ENCODE measurements at places on chromosomes 12 and 14.
A peak's percentile ranks its signal among the peaks of the same experiment; 100 is the strongest.

GRCh38 chr14:57870686-57871457 lies 5.0 kb upstream of the SLC35F4 start:
- DNase-seq, result no peak

GRCh38 chr12:21773806-21774205 lies 700 bp downstream of the KCNJ8 start:
- peak; percentile 32 for DNase-seq

GRCh38 chr12:109558374-109559199 lies 14.7 kb downstream of the MMAB start:
- DNase-seq, result no peak

- DNase-seq, result peak; percentile 92
Measured at GRCh38 chr12:57127726-57128518, at the start of gene LRP1. LRP1 (plus strand) TSS chr12:57128483; CDS start chr12:57128965, 482 bp downstream.

DNA sequence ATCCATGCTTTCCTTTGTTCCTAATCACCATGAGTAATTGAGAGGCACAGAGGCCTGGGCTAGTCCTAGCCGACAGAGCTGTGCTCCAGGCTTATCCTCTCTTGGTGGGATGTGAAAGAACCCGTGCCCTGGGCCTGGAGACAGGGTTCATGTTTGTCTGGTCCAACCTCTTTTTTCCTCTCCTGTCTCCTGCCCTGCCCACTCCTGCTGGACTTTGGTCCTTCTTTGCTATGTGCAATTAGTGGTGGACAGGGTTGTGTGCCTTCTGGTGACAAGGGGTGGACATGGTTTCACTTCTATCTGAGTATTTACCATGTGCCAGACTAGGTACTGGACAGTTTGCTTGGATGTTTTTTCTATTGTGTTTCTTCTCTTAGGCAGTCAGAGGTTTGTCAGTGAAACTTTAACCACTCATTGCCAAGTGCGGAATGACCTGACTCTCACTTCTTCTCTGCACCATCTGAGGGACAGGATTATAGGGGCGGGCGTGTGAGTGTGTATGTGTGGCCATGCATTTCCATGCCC lies 126.1 kb downstream of the SMOC1 start:
- no peak for DNase-seq

- peak; percentile 82 for DNase-seq
Measured at GRCh38 chr12:42130672-42131402, 13.8 kb downstream of the GXYLT1 start.

- no peak for DNase-seq
Measured at GRCh38 chr12:12599750-12600643, 11.7 kb upstream of the CREBL2 start.

DNA sequence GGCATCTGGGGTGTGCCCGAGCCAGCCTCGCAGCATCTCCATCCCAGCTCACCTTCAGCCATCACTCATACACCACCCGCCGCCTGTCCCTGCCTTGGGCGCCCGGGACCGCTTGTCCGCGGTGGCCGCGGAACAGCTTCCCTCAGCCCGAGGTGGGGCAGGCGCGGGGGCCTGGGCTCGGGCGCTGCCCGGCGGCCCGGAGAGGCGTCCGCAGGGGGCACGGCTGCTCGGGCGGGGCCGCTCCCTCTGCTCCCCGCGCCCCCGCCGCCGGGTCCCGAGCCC lies 430 bp downstream of the SLC41A2 start:
- no peak for DNase-seq

- no peak for DNase-seq
Measured at GRCh38 chr12:131340616-131341210, 370.2 kb upstream of the SFSWAP start.

- DNase-seq, result peak; percentile 32
Measured at GRCh38 chr14:22739423-22739822, 27.1 kb upstream of the OXA1L start.

- peak; percentile 41 for DNase-seq
Measured at GRCh38 chr12:64611341-64612284, 1.3 kb downstream of the RASSF3 start.

DNA sequence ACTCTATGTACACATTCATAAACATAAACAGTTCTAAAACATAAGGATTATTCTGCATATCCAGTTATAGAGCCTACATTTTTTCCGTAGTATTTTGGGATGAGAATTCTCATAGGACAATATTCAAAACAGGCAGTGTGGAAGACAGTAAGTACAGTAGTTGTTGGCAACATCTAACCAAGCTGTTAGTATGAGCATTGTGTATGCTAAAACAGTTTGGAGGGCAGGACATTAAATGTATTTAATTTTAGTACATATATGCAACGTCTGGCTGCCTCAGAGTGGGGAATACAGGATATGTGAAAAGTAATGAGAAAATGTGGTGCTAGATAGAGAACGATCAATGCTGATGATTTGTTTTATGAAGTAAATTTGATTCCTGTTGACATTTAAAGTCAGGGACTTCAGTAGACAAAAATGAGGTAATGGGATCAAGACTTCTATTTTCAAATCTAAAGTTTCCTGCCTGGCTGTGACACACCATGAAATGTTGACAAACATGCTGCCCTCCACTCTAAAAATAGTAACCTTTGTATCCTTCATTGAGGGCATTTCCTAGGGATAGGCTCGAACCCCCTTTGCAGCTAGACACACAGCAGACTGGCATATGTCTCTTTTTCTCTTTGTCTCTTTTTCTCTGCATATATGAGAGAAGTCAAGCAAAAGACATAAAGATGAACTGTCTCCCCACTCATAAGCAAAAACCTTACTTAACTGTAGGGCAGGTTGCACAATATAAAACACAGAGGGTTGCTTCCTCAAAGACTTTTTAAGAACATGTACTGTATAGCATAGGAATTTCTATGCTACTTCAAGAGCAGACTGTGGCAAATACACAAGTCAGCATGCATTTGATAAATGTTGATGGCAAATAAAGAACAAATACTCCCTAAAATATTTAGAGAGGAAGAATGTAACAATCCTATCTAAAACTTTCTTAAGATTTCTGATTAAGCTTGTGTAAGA lies 75.5 kb upstream of the GTF2A1 start:
- DNase-seq, result no peak

GRCh38 chr12:49838973-49839633 lies 3.8 kb downstream of the BCDIN3D start:
- peak; percentile 68 for DNase-seq

DNA sequence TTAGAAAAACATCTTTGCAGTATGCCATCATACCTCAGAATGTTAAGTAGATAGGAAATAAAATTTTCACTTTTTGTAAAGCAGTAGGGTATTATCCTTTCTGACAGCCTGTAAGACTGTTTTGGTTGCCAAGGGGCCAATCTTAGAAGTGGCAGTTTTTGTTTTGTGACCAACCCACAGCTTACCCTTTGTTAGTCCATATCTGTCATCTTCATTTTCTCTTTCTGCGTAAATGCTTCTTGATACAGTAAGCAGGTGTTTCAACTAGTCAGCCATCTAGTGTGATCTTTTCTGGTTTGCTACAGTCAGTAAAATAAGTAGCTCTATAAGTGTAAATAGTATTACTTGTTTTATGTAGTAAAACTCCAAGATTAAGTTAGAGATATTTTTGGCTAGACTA lies 8.8 kb downstream of the PPM1A start:
- DNase-seq, result no peak

DNA sequence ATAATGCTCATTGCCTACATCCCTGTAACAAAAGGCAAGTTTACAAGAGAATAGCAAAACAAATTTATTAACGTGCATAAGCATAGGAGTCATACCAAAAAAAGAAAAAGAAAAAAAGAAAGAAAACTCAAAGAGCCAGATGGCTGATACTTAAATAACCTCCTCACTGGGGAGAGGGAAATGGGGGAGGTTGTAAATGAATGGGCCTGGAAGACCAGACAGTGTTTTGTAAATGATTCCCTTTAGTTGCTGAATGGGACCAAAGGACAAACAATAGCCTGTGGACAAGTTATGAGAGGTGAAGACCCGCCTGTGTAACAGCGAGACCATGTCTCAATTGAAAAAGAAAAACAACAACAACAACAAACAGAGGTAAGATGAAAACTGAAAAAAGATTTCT lies 35.3 kb downstream of the CAPS2 start:
- no peak for DNase-seq

GRCh38 chr14:42228611-42229010 lies 621.9 kb downstream of the LRFN5 start:
- no peak for DNase-seq

- DNase-seq, result no peak
Measured at GRCh38 chr14:58724206-58724605, 86.4 kb downstream of the DACT1 start.

- no peak for DNase-seq
Measured at GRCh38 chr14:103725739-103726395, 10.3 kb downstream of the ZFYVE21 start.

- DNase-seq, result peak; percentile 26
Measured at GRCh38 chr12:75553836-75554555, 42.6 kb upstream of the KRR1 start.

- DNase-seq, result no peak
Measured at GRCh38 chr12:24915501-24915900, 33.4 kb downstream of the BCAT1 start.

- peak; percentile 46 for DNase-seq
Measured at GRCh38 chr14:50044042-50044651, 72.2 kb downstream of the VCPKMT start.

GRCh38 chr14:99763527-99764221 lies 29.5 kb upstream of the EML1 start:
- DNase-seq, result no peak

GRCh38 chr14:61145034-61145902 lies 135.9 kb downstream of the TMEM30B start:
- DNase-seq, result peak; percentile 89

- no peak for DNase-seq
Measured at GRCh38 chr12:94587266-94588241, 62.8 kb downstream of the TMCC3 start.

- no peak for DNase-seq
Measured at GRCh38 chr12:111269718-111270117, 99.2 kb downstream of the PHETA1 start.

DNA sequence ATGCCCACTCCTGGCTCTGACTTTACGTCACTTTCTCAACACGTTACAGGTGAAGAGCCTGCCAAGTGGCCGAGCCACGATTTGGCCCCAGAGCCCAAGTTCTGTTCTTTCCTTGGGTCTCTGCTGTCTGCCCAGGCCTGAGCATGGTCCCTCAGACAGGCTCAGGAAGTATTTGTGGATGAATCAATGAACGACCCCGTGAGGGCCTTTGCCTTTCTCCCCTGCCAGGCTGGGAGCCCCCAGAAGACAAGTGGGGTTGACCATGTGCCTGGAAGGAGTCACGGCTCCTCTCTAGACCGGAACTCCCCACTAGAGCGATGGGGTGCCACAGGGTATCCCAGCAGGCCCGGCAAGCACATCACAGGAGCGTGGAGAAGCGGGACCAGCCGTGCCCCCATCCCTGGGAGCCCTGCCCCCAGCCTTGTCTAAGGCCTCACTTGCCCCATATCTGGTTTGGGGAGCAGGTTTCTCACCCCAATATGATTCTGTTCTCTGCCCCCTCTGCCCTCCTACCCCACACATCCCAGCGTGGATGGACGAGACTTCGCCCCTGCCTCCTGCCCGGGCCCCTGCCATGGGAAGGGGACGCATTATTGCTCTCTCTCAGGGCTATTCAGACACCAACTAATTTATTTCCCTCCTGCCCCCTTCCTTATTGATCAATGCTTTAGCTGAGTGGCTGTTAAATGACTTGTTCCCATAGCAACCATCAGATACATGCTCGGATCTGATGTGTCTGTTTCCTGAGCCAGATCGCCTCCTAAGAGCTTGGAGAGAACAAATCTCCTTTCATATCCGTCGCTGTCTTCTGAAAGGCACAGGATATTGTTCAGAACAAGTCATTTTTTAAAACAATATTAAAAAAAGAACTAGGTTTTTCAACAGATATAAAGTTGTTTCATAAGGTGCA lies 69.0 kb downstream of the DIO3 start:
- DNase-seq, result no peak

GRCh38 chr14:28690029-28690692 lies 76.4 kb upstream of the FOXG1 start:
- no peak for DNase-seq

- peak; percentile 28 for DNase-seq
Measured at GRCh38 chr12:32483499-32483898, 84.1 kb downstream of the FGD4 start.

GRCh38 chr12:97466000-97466399 lies 3.4 kb downstream of the RMST start:
- no peak for DNase-seq

- DNase-seq, result no peak
Measured at GRCh38 chr14:39307815-39308214, 74.1 kb downstream of the MIA2 start.

DNA sequence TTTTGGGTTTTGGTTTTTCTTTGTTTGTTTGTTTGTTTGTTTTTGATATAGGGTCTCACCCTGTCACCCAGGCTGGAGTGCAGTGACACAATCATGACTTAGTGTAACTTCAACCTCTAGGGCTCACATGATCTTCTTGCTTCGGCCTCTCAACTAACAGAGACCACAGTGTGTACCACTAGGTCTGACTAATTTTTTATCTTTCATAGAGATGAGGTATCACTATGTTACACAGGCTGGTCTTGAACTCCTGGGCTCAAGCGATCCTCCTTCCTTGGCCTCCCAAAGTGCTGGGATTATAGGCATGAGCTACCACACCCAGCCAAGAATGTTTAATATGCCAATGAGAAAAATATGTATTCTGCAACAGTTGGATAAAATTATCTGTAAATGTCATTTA lies 29.6 kb upstream of the USP15 start:
- DNase-seq, result no peak

- DNase-seq, result peak; percentile 92
Measured at GRCh38 chr12:46124848-46125619, 134.7 kb upstream of the SCAF11 start.

GRCh38 chr14:89036371-89036770 lies 211.9 kb downstream of the TTC8 start:
- no peak for DNase-seq

DNA sequence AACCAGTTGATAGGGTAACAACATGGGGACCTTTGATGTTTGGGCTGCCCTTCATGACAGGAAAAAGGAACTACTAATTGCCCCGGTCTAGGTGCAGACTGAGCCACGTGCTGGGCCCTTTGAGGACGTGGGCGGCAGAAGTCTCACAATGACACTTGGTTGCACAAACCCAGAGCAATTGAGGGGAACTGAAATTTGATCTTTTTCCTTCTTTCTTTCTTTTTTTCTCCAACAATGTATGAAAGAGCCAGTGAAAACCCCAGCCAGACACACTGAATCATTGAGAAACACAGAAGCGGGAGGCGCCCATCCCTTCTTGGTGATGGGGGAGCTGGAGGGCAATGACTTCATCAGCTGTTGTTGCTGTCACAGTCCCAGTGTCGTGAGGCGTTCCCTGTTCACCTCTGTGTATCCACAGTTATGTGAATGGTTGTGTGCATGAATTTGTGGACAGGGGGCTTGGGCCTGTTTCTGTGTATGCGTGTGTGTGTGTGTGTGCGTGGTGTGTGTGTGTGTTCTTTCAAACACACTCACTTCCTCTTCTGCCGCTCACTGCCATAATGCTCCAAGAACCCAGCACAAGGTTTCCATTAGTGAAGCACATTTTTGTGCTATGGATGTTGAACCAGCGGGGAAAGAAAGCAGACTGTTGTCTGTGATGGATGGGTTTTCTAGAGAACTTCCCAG lies 137.5 kb upstream of the CCND2 start:
- DNase-seq, result no peak

DNA sequence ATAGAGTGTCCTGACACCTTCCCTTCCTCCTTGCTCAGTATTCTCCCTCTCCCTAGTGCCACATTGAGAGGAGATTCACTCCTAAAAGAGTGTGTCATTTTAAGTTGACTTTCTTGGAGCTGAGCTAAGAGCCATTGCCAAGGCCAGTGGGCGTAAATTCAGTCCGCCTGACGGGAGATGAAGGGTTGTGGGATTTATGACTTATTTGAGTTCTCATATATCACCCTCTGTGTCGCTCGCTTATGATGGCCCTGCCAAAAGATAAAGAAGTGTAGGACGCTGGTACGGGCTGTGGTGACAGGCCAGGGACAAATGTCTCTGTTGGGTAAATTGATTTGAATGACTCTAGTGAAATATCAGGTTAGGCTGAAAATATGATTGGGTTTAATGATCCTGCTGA lies 867.4 kb downstream of the NRXN3 start:
- DNase-seq, result no peak
